ENCODE measurements at places on chromosomes 1 and 21.
A peak's percentile ranks its signal among the peaks of the same experiment; 100 is the strongest.

GRCh38 chr21:25298512-25299491, 308.5 kb downstream of the MRPL39 start:
- no peak for DNase-seq

DNA sequence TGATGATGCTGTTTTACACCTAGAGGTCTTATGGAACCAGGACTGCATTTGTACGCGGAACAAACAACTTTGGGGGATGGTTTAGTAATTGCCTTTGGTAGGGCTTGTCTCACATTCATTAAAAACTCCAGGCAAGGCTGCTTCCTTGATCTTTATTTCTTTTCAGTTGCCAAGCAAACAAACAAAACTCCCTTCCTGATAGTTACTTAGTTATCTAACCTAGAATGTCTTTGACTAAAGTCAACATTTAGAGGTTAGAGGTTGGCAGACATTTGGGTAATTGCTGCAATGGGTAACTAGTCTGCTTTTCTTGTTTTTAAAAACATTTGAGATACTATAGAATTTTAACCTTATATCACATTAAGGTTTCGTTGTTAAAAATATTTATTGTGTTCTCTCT, 500.9 kb upstream of the PTBP2 start:
- no peak for DNase-seq

GRCh38 chr21:44283948-44284347, 1.7 kb upstream of the AIRE start:
- no peak for DNase-seq

DNA sequence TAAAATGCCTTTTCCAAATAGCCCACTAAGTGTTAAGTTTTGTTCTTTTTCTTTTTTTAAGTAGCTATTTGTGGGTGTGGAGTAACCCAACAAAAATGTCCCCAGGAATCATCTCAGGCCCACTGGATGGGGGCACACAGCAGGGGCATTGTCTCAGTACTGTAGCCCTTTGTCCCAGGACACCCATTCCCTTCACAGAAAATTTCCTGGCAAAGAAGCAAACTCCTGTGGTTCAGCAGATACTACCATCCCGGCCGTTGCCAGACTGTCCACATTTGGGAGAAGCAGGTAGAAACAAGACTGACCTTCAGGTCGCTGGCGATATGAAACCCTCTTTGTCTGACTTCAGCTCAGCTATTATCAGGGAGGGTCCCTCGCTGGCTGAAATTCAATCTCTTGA, 23.7 kb upstream of the SRRM1 start:
- no peak for DNase-seq

DNA sequence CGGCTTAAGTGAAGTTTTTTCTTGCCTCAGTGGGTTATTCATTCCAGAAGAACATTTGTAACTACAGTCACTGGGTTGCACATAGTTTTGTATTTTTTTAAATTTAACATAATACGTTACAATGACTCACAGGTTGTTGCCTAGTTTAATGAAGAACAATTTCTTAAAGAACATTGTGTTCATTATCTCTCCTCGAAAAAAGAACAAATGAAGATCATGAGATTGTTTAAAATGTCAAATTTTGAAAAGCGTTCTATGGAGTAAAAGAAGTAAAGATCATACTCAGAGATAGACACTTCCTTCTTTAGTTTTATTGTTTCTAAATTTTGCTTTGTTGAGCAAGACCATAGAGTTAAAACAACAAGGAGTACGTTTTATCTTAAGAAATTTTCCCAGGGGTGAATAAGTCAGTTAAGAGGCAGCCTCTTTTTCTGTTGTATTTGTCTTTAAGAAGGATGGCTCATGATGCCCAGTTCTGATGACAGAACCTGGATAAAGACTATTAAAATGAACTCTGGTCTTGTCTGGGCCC, 10.5 kb upstream of the SLAMF1 start:
- DNase-seq: no peak

- no peak for DNase-seq
These were observed 15.8 kb downstream of the TSPAN2 start for GRCh38 chr1:115073298-115074087.

GRCh38 chr21:21806711-21807597, 808.7 kb downstream of the NCAM2 start:
- DNase-seq: no peak

DNA sequence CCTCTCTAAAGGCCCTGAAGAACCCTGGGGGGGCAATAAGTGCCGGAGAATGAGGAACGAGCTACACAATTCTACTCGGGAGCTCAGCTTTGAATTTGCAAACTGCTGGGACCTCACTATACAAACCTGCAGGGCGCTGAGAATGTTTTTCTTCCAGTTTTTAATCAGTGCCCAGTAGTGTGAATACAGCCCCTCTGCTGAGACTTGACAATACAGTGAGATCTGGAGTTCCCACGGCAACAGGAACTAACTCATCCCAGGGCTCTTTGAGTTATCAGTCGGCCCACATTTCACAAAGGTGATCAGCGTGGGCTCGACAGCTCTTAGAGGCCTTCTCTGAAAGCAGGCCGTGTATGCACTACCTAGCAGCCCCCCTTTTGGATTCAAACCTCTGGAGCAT, 41.7 kb downstream of the TMEM53 start:
- DNase-seq: no peak

- DNase-seq: no peak
These were observed 835 bp downstream of the LRRN2 start for GRCh38 chr1:204684571-204685235.

GRCh38 chr1:116817582-116818064, 63.4 kb downstream of the CD2 start:
- DNase-seq: peak; percentile 58

DNA sequence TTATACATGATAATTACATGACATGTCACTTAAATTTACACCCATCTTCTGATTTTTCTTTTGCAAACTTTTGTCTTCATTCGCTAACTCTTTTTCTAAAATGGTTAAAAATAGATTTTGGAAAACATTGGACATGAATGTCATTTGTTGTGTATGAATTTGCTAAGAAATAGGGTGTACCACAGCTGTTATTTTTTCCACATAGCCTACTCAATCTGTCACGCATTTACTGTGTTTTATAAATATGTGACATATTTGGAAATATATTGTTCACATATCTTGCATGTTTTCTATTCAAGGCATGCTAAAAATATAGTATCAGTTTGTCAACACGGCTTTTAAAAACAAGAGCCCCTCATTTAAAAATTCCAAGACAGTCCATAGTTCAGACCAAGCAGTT, 47.9 kb upstream of the TARBP1 start:
- no peak for DNase-seq

DNA sequence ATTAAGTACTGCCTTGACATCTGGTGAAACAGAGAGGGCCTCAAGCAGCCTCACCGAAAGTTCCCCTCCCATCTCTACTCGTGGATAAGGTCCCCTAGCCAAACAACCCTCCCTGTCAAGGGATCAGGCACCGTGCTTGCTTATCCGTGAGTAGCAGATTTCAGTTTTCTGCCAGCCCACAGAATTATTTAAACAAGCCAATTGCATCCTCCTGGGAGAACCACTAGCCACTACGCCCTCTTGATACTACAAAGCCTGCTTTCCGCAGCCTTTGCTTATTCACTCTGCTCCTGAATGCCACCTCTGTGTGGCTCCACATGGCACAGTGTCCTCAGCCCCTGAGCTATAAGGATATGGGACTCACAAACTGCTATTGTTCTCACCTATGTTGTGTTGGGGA, 5.9 kb upstream of the TFF2 start:
- no peak for DNase-seq

DNA sequence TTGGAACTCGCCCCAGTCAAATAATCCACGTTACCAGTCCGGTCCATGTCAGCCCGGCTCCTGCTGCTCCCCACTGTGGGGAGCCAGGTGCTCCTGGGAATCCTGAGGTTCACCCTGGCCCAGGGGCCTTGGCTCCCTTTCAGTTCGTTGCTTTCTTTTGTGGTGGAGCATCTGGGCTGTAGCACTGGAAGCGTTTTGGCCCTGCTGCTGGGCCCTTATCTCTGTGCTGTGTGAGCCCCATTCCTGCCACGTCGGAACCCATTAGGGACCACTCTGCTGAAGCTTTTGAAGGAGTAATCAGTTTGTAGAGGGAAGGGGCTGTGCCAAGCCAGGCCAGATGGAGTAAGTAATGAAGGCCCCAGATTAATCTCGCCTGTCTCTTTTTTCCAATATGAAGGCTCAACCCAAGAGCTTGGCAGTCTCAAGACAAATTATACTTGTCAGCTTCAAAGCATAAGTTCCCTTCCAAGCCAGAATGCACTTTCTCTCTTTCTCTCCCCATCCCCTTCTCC, 82.3 kb downstream of the PGM1 start:
- DNase-seq: no peak

- no peak for DNase-seq
These were observed 25.8 kb upstream of the KCNA10 start for GRCh38 chr1:110544753-110545152.
